ENCODE measurements at places on chromosomes 3 and 15.

- no peak for DNase-seq
Observed at GRCh38 chr15:79051941-79052731, 38.4 kb downstream of the RASGRF1 start.

DNA sequence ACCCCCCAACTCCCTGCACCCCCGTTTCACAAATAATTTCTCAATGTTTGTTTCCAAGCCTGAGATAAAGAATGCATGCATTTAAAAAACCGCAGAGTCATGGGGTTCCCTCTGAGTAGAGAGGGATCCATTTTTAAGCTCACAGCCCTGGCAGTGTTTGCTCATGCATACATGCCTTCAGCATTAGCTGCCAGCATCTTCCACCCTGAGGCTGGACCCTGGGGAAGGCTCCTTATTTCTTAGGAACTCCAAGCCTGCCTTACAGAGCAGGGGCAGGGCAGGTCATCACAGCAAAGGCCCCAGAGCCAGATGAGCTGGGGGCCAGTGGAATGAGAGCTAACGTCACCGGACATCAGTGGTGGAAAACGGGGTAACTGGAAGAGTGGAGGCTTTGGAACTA, 31.3 kb downstream of the TLE3 start:
- no peak for DNase-seq

DNA sequence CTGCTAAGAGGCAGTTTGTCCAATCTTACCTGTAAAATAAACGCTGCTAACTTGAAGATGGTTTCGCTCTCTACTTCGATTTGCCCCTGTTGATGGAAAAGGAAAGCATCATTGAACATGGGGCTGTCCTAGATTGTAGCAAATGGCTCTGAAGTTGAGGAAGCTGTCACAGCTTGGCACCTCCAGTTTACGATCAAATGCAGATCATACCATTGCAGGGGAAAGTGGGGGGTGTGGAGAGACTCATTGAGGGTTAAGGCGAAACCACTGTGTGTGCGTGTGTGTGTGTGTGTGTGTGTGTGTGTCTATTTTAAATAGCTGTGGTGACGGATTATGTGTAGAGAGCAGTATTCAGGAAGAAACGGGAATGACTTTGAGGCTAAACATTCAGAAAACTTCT, 127.6 kb upstream of the LMOD3 start:
- peak; percentile 52 for DNase-seq

GRCh38 chr3:177158461-177158860, 38.8 kb downstream of the TBL1XR1 start:
- DNase-seq: no peak

- DNase-seq: no peak
Observed at GRCh38 chr3:175278680-175279079, 419.5 kb downstream of the NAALADL2 start.

GRCh38 chr3:47916201-47916600, 100.0 kb downstream of the MAP4 start:
- no peak for DNase-seq
